ENCODE measurements at places on chromosomes 1 and 21.

- DNase-seq, result no peak
Observed at GRCh38 chr1:84143796-84144565, at the start of gene PRKACB. Gene PRKACB (plus strand): TSS chr1:84144271. CDS start chr1:84144362, 91 bp downstream.

DNA sequence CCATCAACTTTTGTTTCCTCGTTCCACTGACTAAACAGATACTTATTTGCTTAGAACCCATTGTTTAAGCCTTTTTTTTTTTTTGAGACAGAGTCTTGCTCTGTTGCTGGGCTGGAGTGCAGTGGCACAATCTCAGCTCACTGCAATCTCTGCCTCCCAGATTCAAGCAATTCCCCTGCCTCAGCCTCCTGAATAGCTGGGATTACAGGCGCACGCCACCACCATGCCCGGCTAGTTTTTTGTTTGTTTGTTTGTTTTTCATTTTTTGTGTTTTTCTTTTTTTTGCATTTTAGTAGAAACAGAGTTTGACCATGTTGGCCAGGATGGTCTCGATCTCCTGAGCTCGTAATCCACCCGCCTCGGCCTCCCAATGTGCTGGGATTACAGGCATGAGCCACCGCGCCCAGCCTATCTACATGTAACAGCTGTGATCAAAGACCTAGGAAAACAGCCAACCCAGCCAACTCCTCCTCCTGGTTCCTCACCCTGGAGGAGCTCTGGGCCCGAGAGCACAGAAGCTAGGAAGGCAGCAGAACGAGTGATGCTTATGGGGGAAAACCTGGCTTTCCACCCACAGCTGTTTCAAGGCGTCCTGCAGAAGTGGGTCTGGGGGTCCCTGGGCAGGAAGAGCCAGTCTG, 32.9 kb downstream of the KCNN3 start:
- no peak for DNase-seq

DNA sequence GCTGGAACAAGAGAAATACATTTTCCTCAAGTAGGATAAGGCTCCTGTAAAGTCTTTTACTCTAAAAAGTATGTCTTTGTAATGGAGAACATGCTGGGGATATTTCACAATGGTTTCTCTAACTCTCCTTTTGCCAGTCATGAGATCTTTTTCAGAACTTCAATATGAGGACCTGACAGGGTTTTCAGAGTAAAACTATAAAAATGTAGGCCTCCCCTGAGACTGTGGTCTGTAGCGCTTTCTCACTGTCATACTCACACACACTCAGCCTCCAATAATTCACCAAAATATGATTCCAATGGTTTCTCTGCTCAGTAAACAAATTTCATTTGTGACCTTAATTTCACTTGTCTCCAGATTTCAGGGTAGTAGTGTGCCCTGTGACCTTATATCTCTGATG, 440.1 kb upstream of the PTBP2 start:
- no peak for DNase-seq

GRCh38 chr1:115644109-115644508, 2.3 kb downstream of the VANGL1 start:
- DNase-seq, result no peak
